CD14-positive monocyte (primary cell): ENCODE measurements at places on chromosomes 3 and 15.
A peak's percentile ranks its signal among the peaks of the same experiment; 100 is the strongest.

DNA sequence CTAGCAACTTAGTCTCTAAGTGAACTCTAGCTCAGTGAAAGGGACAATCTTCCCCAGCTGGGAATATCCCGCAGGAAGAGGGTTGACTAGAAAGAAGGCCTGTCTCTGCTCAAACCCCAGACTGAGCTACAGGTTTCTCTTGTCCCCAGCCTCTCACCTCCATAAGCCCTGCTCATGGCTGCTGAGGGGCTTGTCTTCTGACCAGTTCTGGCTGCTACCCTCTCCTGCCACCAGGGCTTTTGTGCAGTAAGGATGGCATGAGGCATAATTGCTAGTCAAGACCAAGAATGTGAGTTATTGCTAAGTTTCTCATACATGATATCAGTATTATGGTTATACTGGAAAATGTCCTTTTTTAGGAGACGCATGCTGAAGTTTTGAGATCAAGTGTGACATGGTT, 21.3 kb downstream of the WDR53 start:
- DNase-seq = no peak

GRCh38 chr15:31023841-31024240, 32.4 kb upstream of the MTMR10 start:
- DNase-seq = no peak

- no peak for DNase-seq
Observed at GRCh38 chr3:158830391-158830790, 28.5 kb downstream of the MFSD1 start.

DNA sequence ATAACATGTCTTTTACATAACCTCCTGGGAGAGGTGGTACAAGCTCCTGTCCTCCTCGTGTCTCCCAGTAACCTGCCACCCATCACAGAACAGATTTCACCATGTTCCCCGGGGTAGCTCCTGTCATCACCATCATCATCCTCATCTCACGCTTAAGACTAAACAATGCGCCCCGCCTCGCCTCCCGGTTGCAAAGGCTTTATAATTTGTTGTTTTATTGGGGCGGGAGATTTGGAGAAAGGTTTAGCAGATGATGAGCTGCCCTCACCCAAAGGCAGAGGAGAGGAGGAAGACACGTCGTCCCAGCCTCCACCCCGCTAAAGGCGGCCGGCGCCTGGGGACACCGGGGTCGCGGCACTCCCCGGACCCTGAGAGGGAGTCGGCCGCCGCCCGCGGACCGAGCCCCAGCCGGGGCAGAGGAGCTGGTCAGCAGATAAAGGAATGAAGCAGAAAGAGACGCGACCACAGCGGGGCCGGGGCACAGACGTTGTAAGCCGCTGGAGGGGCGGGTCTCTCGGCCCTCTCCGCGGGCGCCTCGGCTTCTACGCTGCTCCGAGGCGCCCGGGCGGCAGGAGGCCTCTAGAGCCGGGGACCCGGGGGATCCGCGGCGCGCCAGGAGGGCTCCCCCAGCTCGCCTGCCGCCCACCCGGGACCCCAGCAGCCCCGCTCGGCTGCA, 589 bp downstream of the HERC1 start:
- no peak for DNase-seq

DNA sequence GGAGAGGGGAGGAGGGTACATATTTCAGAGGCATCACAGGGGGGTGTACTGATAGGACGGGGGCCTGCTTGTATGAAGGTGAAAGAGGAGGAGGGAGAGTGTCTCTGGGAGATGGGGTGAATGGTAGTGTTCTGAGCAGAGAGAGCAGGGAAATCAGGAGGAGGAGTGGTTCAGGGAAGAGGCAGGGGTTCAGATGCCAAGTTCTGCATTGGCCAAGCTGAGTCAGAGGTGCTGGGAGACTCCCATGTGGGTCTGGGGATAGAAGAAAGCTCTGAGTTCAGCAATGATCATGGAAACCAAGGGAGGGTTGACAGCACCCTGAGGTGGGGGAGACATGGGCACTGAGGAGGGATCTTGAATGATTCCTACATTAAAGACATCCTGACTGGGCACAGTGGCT, 3.0 kb downstream of the CYP8B1 start:
- no peak for DNase-seq

DNA sequence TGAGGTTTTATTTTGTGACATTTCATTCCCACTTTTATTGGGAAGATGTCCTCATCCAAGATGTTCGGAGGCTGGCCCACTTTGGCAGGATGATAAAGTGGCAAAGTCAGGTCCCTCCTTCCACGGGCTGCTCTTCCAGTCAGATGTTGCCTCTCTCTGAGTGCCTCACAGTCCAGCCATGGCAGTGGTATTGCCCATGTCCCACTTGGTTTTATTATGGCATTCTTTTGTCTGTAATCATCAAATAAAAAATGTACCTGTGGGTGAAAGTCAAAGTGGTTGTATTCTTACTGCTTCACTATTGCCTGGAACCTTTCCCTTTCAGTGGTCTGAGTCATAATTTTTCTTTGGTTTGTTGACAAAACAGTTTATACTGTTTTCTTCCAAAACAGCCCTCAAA, 20.2 kb downstream of the ARNT2 start:
- DNase-seq = no peak

DNA sequence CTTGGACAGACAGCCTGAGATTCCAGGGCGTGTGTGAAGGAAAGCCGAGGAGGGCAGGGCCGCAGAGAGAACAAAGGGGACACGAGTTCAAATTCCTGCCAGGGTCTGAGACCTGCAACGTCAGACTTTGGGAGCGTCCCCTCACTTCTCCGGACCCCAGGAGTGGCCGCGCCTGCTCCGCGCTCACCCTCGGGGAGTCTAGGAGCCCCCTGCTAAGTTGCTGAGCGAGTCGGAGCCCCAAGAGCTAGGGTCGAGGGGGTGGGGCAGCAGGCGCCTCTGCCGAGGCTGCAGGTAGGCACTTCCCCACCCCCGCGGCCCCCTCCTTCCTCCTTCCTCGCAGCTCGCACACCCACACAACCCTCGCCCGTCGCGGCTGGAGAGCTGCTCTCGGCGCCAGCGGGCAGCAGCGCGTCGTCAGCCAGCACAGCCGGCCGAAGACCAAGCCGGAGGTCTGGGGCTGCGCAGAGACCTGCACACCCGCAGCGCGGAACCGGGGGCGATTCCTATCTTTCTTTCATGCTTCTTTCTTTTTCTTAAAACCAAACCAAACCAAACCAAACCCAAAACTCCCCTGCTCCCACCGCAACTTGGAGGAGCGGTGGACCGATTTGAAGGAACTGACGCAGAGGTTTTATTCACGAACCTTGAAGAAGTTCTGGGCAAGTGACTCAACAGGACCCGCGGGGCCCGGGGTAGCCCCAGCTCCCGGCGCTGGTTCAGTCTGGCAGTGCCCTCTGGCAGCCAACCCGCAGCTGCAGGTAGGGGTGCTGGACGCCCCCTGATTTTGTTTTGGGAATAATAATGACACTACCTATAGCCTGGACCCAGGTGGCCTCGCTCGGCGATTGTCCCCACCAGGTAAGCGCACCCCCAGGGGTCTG, at the start of gene ANKRD34C:
Gene ANKRD34C, plus strand, starts transcription at position 352 of the 881 bp plus-strand sequence. CDS start 10,563 bp downstream, outside the sequence.
- DNase-seq = no peak

DNA sequence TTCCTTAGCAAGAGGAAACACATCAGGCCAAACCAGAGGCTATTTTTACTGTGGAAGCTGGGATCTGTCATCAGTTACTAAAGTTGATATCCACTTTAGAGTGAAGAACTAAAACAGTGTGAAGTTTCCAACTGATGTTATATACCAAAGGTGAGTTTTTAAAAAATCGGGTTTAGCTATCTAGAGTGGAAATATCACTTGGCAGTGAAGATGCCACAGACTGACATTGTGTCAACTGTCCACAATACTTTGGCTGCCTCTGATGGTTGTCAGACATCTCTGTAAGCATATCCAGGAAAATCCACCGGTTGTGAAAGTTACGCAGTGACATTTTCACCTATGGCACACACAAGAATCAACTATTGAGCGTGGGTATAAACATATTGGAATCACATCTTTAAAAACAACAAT, 9.2 kb downstream of the ZIC1 start:
- DNase-seq = no peak

DNA sequence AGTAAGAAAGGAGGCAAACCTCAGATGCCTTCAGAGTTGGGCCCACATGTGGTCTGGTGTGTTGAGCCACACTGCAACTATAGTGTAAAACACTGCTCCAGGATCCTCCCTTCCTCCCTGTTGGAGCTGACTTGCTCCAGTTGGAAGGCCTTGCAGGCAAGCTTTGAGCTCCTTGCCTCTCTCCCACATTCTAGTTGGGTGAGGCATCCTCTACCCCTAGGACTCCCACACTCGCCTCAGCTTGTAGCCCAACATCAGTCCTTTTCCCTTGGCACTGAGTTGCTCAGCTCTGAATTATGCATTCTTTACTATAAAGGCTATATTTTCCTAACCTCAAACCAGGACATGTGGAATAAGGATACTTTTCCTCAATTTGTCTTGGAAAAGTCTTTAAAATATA, 143.9 kb downstream of the NECTIN3 start:
- no peak for DNase-seq

DNA sequence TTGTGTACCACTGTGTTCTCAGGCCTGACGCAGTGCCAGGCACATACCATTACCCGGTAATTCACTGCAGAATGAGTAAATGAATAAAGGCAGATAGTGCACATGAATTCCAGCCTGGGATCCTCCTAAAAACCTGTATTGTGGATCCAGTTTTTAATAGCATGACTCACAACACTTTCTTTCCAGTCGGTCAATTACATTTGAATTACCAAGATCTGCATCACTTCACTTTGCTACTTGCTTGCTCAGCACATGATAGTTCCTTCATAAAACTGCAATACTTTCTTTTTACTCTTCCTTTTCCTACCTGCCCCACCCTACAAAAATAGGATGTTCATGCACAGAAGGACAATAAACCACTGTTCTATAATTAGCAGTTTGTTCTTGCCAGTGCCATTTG, 553.8 kb downstream of the MAGI1 start:
- no peak for DNase-seq

GRCh38 chr15:39227001-39227400, 353.9 kb upstream of the THBS1 start:
- no peak for DNase-seq

DNA sequence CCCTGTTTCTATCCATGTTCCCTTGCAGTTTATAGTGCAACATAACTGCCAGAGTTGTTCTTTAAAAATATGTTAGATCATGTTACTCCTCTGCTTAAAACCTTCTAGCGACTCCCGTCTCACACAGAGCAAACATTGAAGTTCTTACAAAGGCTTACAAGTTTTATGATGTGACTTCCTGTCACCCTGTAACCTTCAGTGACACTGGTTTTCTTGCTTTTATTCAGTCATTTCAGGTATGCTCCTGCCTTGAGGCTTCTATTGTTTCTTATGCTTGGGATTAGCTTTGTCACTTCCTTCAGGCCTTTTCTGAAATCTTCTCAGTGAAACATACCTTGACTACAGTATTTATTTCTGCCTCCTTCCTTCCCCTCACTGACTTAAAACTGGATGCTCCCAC, 252.1 kb downstream of the DOCK3 start:
- no peak for DNase-seq

- DNase-seq = no peak
Observed at GRCh38 chr3:151460228-151460627, 633 bp downstream of the IGSF10 start.

- DNase-seq = no peak
Observed at GRCh38 chr3:11636394-11636770, 7.3 kb downstream of the VGLL4 start.

GRCh38 chr3:58025837-58026569, 17.8 kb downstream of the FLNB start:
- DNase-seq = no peak

DNA sequence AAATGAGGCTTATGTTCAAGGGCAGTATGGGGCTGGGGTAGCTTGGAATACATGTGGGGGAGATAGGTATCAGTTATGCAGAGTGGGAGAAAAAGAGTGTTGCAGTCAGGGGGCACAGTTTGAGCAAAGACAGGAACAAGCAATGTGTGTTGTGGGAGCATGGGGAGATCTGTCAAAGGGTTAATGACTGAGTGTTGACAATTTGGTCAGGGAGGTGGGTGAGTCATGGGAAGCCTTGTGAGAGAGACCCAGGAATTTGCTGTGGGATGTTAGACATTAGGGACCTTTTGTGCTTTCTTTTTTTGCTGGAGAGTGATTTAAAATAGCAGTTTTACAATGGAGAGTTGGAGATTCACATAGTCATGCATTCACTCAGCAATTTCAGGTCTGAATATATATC, 221.6 kb upstream of the NR2E3 start:
- no peak for DNase-seq

- DNase-seq = no peak
Observed at GRCh38 chr3:167700046-167700445, 34.6 kb downstream of the PDCD10 start.

GRCh38 chr3:138460536-138461205, 26.3 kb downstream of the ESYT3 start:
- DNase-seq = no peak

DNA sequence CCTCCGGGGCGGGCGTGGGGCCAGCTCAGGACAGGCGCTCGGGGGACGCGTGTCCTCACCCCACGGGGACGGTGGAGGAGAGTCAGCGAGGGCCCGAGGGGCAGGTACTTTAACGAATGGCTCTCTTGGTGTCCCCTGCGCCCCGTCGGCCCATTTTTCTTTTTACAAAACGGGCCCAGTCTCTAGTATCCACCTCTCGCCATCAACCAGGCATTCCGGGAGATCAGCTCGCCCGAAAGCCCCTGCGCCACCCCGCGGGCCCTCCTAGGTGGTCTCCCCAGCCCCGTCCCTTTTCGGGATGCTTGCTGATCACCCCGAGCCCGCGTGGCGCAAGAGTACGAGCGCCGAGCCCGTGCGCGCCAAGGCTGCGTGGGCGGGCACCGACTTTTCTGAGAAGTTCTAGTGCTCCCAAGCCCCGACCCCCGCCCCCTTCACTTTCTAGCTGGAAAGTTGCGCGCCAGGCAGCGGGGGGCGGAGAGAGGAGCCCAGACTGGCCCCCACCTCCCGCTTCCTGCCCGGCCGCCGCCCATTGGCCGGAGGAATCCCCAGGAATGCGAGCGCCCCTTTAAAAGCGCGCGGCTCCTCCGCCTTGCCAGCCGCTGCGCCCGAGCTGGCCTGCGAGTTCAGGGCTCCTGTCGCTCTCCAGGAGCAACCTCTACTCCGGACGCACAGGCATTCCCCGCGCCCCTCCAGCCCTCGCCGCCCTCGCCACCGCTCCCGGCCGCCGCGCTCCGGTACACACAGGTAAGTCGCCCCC, at the start of gene THBS1:
Gene THBS1, plus strand, starts transcription at position 595 of the 757 bp plus-strand sequence. CDS start 779 bp downstream, outside the sequence.
- peak; percentile 67 for DNase-seq

- no peak for DNase-seq
Observed at GRCh38 chr3:53049987-53050386, 4.1 kb upstream of the SFMBT1 start.

DNA sequence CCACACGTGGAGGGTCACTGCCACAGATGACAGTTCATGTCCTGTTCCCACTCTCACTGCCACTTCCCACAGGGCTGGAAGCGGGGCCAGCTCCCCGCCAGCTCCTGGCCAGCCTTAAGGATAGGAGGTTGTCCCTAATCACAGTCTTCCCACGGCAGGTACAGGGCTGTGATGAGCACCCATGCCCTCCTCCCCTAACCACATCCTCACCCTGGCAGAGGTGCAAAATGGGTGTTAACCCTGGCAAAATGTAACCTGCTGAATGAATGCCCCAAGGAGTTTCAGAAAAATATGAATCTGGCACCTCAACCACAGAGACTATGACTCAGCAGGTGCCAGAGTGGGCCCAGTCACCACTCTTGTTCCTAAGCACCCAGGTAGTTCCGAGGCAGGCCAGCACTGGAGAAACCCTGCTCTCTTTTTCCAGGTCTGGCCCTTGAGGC, 185.1 kb upstream of the TPM1 start:
- DNase-seq = no peak
